ENCODE measurements at places on chromosomes 13 and 19. TPM values are rescaled to one million over a fixed set of nuclear protein-coding genes. Genes with fewer than 3 reads are reported as not detected.

DNA sequence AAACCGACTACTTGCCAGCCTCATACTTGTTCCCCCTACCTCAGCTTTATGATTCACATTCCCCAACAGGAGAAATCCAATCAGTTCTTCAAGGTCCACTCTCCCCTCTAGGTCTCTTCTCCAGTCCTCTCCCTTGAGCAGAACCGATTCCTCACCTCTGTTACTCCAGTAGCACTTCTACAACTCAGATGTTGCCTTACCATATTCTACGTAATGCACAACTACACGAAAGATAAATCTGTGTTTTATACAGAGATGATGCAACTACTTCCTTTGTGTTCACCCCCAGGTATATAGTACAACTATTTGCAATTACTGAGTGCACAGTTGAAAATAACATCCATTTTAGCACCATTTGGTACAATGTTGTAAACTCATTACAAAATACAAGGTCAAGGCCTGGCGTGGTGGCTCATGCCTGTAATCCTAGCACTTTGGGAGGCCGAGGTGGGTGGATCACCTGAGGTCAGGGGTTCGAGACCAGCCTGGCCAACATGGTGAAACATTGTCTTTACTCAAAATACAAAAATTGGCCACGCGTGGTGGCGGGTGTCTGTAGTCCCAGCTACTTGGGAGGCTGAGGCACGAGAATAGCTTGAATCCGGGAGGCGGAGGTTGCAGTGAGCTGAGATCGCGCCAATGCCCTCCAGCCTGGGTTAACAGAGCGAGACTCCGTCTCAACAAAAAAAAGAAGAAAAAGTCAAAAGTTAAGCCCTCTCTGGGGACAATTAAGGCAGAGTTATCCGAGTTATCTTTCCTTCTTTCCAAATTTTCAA lies 2.8 kb upstream of the WBP4 start:
- H3K36me3 ChIP-seq: no peaks in the 10 kb centered on the region
- H3K4me3 ChIP-seq: peak overlapping the region; percentile 91
- no peaks in the 10 kb centered on the region for H3K27me3 ChIP-seq
- no peak for DNase-seq

DNA sequence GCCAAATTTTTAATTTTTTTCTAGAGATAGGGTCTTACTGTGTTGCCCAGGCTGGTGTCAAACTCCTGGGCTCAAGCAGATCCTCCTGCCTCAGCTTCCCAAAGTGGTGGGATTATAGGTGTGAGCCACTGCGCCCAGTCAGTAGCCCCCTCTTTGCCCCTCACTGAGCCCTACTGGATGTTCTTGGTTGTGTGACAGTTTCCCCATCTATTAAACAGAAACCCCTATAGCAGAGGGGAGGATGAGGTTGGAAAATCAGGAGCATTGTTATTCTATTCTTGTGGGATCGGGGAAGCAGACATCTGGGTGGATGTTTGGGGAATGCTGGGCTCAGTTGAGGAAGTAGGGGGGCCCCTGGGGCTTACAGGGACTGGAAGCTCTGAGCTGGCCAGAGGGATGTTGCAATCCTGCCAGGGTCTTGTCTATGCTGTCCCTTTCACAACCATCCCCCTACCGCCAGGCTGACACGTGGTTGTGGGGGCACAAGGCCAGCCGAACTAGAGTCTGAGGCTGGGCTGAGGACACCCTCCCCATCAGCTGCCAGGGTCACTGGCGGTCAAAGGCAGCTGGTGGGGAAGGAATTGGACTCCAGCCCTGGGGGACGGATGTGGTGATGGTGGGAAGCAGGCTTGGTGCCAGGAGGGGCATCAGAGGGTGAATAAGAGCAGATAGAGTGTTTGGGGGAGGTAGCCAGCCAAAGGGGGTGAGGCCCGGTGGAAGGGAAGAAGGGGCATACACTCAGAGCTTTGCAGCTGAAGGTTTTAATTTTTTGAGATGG lies 10.9 kb downstream of the APOC1 start:
- peak; percentile 85 for DNase-seq
- peak overlapping the region; percentile 33 for H3K27ac ChIP-seq
- no peaks in the 10 kb centered on the region for H3K36me3 ChIP-seq

- H3K27me3 ChIP-seq: peaks cover 13% of the 10 kb centered on the region
- peak overlapping the region; percentile 52 for H3K27ac ChIP-seq
- H3K4me3 ChIP-seq: no peak overlapping the region
- H3K4me1 ChIP-seq: peaks cover 24% of the 10 kb centered on the region
- peaks cover 5% of the 10 kb centered on the region for H3K36me3 ChIP-seq
Observed at GRCh38 chr19:1232652-1233072, 5.1 kb downstream of the CBARP start.

DNA sequence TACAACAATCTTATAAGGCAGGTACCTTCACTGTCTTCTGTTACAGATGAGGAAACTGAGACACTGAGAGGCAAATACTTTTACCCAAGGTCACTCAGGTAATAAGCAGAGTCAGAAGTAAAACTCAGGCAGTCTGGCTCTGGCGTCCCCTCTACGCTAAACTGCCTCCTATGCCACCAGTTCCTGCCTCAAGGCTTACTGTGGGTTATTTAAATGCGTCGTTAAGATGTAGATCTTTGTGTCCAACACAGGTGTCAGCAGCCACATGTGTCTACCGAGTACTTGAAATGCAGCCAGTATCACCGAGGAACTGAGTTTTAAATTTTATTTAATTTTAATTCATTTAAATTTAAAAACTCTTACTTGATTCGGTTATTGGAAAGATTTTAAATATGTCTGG lies 1.9 kb downstream of the HAS1 start:
- no peak overlapping the region for H3K27ac ChIP-seq
- H3K4me1 ChIP-seq: peaks cover 10% of the 10 kb centered on the region
- DNase-seq: no peak
- no peak overlapping the region for H3K4me3 ChIP-seq

DNA sequence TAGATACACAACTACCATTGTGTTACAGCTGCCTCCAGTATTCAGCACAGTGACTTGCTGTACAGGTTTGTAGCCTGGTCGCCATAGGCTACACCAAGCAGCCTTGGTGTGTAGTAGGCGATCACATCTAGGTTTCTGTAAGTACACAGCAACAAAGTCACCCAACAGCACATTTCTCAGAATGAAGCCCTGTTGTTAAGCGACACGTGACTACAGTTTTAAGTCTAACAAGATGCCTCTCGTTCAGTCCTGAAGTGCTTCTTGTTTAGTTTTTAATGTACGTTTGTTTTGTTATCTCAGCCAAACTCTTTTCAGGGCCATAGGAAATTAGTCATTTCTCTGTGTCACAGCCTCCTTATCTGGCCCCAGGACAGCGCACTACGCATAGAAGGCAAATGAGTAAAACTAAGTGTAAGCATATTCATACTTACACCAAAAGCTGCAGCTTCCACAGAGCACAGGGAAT lies 50.0 kb upstream of the GPR183 start:
- no peaks in the 10 kb centered on the region for H3K27me3 ChIP-seq
- H3K4me3 ChIP-seq: peak overlapping the region; percentile 41
- H3K36me3 ChIP-seq: no peaks in the 10 kb centered on the region
- no peak for DNase-seq
- peaks cover 99% of the 10 kb centered on the region for H3K4me1 ChIP-seq
- peak overlapping the region; percentile 88 for H3K27ac ChIP-seq

GRCh38 chr13:20702915-20703779 lies at the start of gene IL17D:
Gene IL17D (plus strand): TSS chr13:20703699. CDS start chr13:20704002, 303 bp downstream.
- no peak within 1 kb of the TSS for H3K27ac ChIP-seq
- H3K36me3 ChIP-seq: no peaks in the 10 kb centered on the region
- peak within 1 kb of the TSS; percentile 65 for H3K4me3 ChIP-seq
- no peaks in the 10 kb centered on the region for H3K4me1 ChIP-seq
- no peaks in the 10 kb centered on the region for H3K27me3 ChIP-seq

- H3K27me3 ChIP-seq: no peaks in the 10 kb centered on the region
- no peak for DNase-seq
- no peak overlapping the region for H3K27ac ChIP-seq
- H3K4me1 ChIP-seq: peaks cover 16% of the 10 kb centered on the region
Observed at GRCh38 chr19:6539514-6539913, 8.7 kb downstream of the TNFSF9 start.

GRCh38 chr19:10751109-10751953 lies 33.5 kb downstream of the DNM2 start:
- no peak overlapping the region for H3K4me3 ChIP-seq
- H3K36me3 ChIP-seq: no peaks in the 10 kb centered on the region
- H3K4me1 ChIP-seq: peaks cover 100% of the 10 kb centered on the region
- H3K27ac ChIP-seq: peak overlapping the region; percentile 88

DNA sequence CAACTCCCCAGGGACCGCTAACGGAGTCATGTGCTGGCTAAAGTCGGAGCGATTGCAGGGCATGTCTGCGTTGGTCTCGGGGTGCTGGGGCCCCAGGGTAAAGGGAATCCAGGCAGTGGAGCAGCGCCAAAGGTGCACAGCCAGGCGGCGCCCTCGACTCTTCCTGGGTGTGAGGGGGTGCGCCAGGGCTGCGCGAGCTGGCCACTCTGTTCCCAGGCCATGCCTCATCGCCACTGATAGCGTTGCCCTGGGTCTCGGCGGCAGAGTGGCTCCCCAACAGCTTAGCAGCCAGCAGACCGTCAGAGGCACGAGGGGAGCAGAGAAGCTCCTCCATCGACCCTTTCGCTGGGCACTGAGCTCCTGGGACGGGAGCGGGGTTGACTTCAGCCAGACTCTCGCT lies 152.7 kb downstream of the B3GLCT start:
- H3K36me3 ChIP-seq: no peaks in the 10 kb centered on the region
- H3K4me1 ChIP-seq: no peaks in the 10 kb centered on the region
- no peak overlapping the region for H3K27ac ChIP-seq
- no peak overlapping the region for H3K4me3 ChIP-seq

- no peaks in the 10 kb centered on the region for H3K36me3 ChIP-seq
- DNase-seq: peak; percentile 84
- no peak overlapping the region for H3K27ac ChIP-seq
- H3K4me3 ChIP-seq: no peak overlapping the region
- no peaks in the 10 kb centered on the region for H3K27me3 ChIP-seq
- H3K4me1 ChIP-seq: peaks cover 23% of the 10 kb centered on the region
Observed at GRCh38 chr13:28031220-28031895, 42.9 kb upstream of the URAD start.

- H3K4me1 ChIP-seq: no peaks in the 10 kb centered on the region
- no peaks in the 10 kb centered on the region for H3K27me3 ChIP-seq
- no peak for DNase-seq
- no peaks in the 10 kb centered on the region for H3K36me3 ChIP-seq
Observed at GRCh38 chr13:23516190-23516589, 54.0 kb upstream of the TNFRSF19 start.

- peaks cover 4% of the 10 kb centered on the region for H3K27me3 ChIP-seq
- peak; percentile 27 for DNase-seq
- H3K4me3 ChIP-seq: no peak overlapping the region
- H3K27ac ChIP-seq: no peak overlapping the region
- H3K36me3 ChIP-seq: no peaks in the 10 kb centered on the region
- no peaks in the 10 kb centered on the region for H3K4me1 ChIP-seq
Observed at GRCh38 chr19:392375-392970, 16.5 kb downstream of the C2CD4C start.

GRCh38 chr13:105127732-105128131 lies 1407.7 kb downstream of the EFNB2 start:
- no peak overlapping the region for H3K27ac ChIP-seq
- H3K36me3 ChIP-seq: no peaks in the 10 kb centered on the region
- H3K27me3 ChIP-seq: no peaks in the 10 kb centered on the region
- H3K4me1 ChIP-seq: no peaks in the 10 kb centered on the region

GRCh38 chr13:36086117-36086516 lies 45.1 kb downstream of the DCLK1 start:
- no peak for DNase-seq
- H3K36me3 ChIP-seq: no peaks in the 10 kb centered on the region
- H3K4me1 ChIP-seq: no peaks in the 10 kb centered on the region

GRCh38 chr13:34155931-34156607 lies 338.1 kb downstream of the RFC3 start:
- DNase-seq: no peak
- no peak overlapping the region for H3K4me3 ChIP-seq
- peaks cover 10% of the 10 kb centered on the region for H3K4me1 ChIP-seq
- H3K27me3 ChIP-seq: no peaks in the 10 kb centered on the region
- no peak overlapping the region for H3K27ac ChIP-seq

DNA sequence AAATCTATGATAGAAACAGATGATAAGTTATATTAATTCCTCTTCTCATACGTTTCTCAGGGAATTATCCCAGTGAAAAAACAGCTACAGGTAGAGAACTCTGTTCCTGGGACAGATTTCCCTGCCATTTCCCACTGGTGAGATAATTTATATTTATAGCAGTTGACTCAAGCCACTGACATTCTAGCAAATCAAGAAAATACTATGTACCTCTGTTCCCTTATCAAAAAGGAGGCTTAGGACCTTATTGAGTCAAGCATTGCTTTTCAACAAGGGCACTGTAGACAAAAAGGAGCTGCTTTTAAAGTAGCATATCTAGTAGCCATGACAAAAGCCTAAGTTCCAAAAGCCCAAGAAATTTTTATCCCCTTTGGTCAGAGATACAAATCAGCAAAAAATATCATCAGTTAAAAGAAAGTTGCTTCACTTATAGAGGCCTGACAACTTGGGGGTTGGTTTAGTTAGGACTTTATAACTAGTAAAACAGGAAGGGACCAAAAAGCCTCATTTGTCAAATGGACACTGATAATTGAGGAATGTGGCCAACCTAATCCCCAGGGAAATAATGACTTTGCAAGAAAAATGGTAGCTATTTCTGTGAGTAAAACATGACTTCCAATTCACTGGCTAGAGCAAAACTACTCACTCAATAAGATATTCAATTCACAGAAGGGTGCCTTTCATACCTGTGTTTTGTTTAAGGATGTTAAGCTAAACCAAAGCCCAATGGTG lies 652.5 kb downstream of the SLITRK1 start:
- no peaks in the 10 kb centered on the region for H3K4me1 ChIP-seq
- no peak overlapping the region for H3K27ac ChIP-seq
- H3K4me3 ChIP-seq: no peak overlapping the region
- no peaks in the 10 kb centered on the region for H3K27me3 ChIP-seq

GRCh38 chr19:57615346-57615745 lies 1.3 kb downstream of the ZNF134 start:
- DNase-seq: no peak
- H3K4me1 ChIP-seq: peaks cover 19% of the 10 kb centered on the region
- H3K4me3 ChIP-seq: peak overlapping the region; percentile 75
- no peaks in the 10 kb centered on the region for H3K27me3 ChIP-seq

DNA sequence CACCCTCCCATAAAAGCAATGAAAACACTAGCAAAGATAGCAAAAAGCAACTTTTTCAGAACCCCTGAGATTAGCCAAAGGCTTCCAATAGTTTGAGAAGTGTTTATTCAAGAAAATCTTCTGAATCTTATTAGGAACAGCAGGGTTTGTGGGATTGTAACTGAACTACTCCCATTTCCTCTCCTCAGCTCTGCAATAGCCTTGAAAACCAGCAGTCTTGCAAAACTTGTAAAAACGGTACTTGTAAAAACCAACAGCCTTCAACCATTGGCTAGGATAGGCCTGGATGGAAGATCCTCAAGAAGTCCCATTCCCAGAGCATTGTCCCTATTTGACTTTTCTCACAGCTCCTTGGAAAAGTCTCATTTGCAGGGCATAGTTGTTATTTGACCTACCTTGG lies 12.1 kb downstream of the RNASEH2B start:
- no peak overlapping the region for H3K4me3 ChIP-seq
- no peak overlapping the region for H3K27ac ChIP-seq
- H3K27me3 ChIP-seq: no peaks in the 10 kb centered on the region
- peaks cover 53% of the 10 kb centered on the region for H3K4me1 ChIP-seq
- peaks cover 24% of the 10 kb centered on the region for H3K36me3 ChIP-seq

- no peak for DNase-seq
- peaks cover 44% of the 10 kb centered on the region for H3K36me3 ChIP-seq
- peak overlapping the region; percentile 94 for H3K4me3 ChIP-seq
- no peak overlapping the region for H3K27ac ChIP-seq
- peaks cover 21% of the 10 kb centered on the region for H3K4me1 ChIP-seq
Observed at GRCh38 chr19:57682226-57682766, 519 bp downstream of the ZNF551 start.

Gene TMEM38A
- 1.5 TPM for total RNA-seq

Gene DCLK1
- total RNA-seq: 19.9 TPM

Gene PRRG2
- 0.37 TPM for total RNA-seq

Gene NUP58
- 53.6 TPM for total RNA-seq

Gene LRRC4B
- 2.3 TPM for total RNA-seq

Gene ZFR2
- total RNA-seq: 0.13 TPM

Gene GNA15
- total RNA-seq: 12.7 TPM
